ENCODE measurements at places on chromosomes 12 and 14.

DNA sequence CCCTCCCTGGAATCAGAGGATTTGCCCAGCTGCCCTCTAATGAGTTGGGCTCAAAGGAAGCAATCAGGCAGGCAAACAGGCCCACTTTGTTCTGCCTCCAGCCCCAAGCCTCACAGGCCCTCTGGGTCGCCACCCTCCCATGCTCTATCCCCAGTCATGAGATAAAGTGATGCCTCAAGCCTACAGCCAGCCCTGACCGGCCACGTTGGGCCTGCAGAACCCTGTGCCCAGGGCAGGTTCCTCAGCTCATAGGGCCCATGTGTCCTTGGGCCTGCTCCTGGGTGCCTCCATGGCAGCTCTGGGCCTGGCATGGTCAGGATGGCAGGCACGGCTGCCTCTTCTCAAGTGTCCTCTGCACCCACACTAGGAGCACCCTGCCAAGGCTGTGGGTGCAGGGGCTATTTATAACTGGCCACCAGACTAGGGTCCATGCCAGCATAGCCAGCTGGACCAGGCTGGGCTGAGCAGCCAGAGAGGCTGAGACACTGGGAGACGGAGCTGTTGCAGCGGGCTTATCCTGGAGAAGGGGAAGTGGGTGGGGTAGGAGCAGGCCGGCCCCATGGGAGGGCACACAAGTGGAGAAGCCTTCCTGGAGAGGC is 20.2 kb downstream of the HDAC7 start:
- DNase-seq: no peak

DNA sequence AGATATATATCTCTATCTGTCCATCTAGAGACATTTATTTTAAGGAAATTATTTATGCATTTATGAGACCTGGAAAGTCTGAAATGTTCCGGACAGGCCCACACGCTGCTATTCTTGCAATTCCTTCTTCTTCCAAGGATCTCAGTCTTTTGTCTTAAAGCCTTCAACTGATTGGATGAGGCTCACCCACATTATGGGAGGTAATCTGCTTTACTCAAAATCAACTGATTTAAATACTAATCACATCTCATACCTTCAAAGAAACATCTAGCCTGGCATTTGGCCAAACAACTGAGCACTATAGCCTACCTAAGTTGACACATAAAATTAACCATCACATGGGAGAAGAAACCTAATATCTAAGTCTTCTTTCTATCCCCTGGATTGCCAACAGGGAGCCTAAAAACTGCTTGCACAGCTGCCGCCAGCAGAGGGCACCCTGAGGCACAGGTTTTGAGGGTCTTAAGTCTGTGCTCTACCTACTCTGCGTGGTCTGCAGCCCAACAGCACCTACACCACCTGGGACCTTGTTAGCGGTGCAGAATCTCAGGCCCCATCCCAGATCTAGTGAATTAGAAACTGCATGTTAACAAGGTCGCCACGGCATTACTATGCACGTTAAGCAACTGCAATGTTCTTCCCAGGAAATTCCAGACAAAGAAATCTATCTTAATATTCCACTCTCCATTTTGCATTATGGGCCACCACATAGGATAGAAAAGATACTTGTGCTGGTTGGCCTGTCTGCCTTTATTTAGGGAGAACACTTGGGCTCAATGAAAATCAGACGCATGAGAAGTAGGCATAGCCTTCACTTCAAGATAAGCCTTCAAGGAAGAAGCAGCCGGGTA is 249.7 kb downstream of the FOXG1 start:
- DNase-seq: no peak

- DNase-seq: no peak
Observed at GRCh38 chr12:52203079-52203921, 11.5 kb upstream of the KRT80 start.

DNA sequence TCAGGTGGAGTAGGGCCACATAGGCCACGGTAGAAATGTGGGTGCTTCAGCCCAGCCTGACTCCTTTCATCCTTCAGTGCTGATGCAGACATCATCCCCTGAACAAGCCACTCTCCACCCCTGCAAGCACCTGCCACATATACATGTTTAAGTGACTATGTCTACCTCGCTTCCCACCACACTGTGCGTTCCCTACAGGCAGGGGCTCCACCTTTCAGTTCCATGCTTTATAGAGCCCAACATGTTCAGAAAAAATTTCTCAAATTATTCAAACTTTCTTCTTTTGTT is 11.6 kb downstream of the SLC7A7 start:
- DNase-seq: no peak

GRCh38 chr14:63078569-63078968 is 33.3 kb upstream of the KCNH5 start:
- DNase-seq: no peak

GRCh38 chr12:50618864-50619609 is 114.3 kb downstream of the DIP2B start:
- no peak for DNase-seq

- no peak for DNase-seq
Observed at GRCh38 chr12:127063339-127064072, 1203.5 kb upstream of the TMEM132C start.

DNA sequence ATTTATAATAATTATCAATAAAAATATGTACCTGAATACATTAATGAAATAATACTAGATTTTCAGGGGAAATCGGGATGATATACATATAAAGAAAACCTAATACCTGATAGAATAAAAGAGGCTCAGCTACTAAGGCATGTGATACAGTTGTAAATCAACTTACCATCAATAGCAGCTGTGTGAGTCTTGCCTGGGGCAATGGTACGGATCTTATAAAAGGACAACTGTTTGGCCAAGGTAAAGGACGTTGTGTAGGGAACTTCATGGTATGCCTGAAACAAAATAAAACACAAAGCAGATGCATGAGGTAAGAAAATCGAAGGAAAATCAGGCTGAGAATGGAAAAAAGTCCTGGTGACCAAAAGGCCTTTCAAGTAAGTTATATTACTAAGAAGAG is 25.4 kb downstream of the NEK9 start:
- no peak for DNase-seq

DNA sequence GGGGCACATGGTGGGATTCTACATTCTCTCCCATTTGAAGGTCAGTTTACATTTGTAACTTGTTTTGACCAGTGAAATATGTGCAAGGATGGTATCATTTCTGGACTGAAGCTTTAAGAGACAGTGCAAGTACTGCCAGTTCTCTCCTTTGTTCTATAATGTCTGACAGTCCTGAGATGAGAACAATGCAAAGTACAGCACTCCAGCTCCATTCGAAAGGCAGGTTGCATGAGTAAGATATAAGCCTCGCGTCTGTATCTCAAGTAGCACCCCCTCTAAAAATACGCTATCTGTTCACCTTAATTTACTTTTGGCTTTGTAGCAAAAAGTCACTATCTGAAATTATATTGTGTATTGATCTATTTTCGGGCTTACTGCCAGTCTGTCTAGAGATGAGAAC is 1122.2 kb upstream of the TMEM132C start:
- DNase-seq: no peak

- DNase-seq: no peak
Observed at GRCh38 chr12:94182986-94183707, 34.8 kb downstream of the PLXNC1 start.

- no peak for DNase-seq
Observed at GRCh38 chr14:22977684-22978486, 4.5 kb downstream of the AJUBA start.

DNA sequence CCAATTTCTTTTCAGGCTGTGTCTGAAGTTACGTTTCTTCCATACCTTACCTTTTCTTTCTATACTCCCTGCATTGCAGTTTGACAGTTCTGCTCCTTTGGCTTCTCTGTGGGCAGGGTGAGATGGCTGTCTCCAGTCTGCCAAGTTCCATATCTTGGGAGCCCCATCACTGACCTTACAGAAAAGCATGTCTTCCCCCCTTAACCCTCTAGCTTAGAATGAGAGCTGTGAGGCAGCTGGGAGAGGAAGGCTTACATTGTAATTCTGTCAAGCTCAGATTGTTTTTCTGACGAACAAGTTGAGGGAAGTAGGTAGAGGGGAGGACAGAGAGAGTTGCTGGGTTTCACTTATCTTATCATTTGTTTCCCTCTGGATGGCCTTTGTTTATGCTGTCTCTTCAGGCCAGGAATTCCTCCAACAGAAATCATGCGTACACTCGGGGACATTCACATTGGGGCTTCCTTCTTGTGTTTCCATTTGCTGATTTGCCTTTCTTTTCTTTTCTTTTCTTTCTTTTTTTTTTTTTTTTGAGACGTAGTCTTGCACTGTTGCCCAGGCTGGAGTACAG is 9.3 kb downstream of the DAAM1 start:
- no peak for DNase-seq

- DNase-seq: no peak
Observed at GRCh38 chr14:83096092-83096491, 1562.4 kb upstream of the SEL1L start.

DNA sequence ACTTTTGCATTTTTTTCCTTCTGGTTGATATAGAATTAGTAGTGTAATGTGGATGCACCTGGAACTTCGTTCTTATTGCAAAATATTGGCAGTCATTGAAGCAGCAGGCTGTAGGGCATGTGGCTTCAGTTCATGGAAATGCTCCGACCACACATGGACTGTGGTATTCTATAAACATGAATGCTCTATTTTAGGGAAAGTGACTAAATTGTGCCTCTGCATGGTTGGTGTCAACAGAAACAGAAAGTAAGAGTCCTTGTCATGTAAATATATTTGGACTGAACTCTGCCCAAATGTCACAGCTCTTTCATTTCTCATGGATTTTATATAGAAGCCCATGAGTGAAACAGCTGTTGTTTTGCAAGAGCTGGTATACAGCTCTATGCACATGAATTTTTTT is 917.0 kb downstream of the LRFN5 start:
- DNase-seq: no peak

- no peak for DNase-seq
Observed at GRCh38 chr12:77076886-77077285, 11.5 kb upstream of the E2F7 start.

DNA sequence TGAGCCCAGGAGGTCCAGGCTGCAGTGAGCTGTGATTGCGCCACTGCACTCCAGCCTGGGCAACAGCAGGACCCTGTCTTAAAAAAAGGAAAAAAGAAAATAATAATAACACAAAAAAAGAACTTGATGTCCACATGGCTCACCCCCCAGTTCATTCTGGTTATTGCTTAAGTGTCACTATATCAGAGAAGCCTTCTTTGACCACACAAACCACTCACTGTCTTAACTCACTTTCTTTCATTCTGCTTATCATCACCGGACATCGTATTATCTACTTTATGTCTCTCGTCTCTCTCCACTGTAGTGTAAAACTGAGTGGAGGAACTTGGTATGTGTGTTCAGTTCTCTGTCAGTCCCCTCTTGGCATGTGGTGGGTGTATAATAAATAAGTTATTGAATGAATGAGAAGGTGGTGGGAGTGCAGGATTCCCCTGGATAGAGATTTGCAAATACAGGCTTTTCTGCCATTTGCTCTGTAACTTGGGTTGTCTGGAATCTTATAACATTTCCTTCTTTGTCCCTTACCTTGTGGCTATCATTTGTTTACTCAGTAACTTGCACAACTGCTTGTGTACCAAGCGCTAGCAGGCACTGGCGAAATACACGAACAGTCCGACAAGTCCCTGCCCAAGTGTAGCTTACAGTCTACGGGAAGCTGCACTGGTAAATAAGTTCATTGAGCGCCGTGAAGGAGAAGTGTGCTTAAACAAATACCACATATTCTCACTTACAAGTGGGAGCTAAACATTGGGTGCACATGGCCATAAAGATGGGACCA is 86.6 kb upstream of the TRAF3 start:
- no peak for DNase-seq

- no peak for DNase-seq
Observed at GRCh38 chr12:3743803-3744202, 9.1 kb downstream of the CRACR2A start.

Measured in stimulated activated CD8-positive, alpha-beta memory T cell treated with anti-CD3 and anti-CD28 coated beads, Interleukin-7, amount 100 ng/mL, for 24 hours (primary cell).